ENCODE measurements at places on chromosomes 2 and 18. TPM values are rescaled to one million over a fixed set of nuclear protein-coding genes. Genes with fewer than 3 reads are reported as not detected.

The DSG1 gene
- not detected for total RNA-seq

The RUFY4 gene
- total RNA-seq = not detected

The FAM98A gene
- total RNA-seq = 178 TPM

The NEURL3 gene
- total RNA-seq = not detected

The CROCC2 gene
- total RNA-seq = not detected

GRCh38 chr2:193141998-193142397, 947.3 kb upstream of the TMEFF2 start:
- no peak for DNase-seq

- DNase-seq = no peak
Observed at GRCh38 chr2:151664520-151664919, 69.8 kb downstream of the NEB start.

DNA sequence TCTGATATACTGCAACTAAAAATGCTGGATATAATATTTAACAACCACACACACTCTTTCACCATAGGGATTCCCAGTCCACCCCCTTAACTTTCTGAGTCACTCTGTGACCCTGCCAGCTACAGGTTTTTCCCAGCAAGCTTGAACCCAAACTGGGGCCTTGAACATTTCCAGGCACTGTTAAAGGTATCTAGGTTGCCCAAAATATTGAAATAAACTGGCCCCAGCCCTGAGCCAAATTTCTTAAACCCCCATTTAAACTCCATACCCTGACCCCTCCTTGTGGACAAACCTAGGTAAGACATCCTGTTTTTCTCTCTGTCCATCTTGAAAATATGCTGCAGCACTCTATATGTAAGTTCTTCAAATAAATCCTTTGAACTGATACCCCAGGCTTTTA, 19.7 kb upstream of the DCTN1 start:
- no peak for DNase-seq

DNA sequence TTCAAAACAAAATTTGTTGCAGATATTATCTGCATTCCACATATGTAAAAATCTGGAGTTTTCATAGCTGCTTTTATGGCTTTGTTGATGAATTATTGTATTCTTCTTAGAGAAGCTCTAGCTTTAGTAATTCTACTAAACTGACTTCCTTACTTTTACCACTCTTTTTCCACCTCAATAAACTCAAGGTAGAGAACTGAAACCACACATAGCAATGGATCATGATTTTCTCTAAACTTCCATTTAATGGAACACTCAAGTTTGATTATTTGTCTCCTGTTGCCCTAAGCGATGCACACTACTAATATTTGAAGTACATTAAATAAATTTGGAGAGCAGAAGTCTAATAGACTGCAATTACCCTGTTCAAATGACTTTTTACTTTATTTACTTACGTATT, 192.0 kb downstream of the NBAS start:
- no peak for DNase-seq

DNA sequence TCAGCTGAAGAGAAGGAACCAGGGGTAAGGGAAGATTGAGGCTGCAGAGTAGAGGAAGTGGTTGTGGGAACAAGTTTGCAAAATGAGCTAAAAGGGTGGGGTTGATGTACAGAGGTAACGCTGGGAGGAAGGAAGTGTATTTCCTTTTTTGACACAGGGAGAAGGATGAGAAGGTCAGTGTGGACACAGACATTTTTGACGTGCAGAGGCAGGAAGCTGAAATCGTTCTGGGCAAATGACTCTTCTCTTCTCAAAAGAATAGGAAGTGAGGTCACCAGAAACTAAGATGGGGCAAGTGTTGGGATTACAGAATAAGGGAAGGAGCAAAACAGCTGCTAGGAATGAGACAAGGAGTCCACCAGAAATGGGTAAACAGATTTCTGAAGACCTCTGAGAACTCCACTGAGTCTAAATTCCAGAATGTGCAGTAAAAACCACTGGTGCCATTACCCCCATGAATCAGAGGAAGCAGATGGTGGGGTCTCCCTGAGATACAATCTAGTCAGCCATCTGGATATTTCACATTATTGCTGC, 20.0 kb upstream of the RNF149 start:
- peak; percentile 36 for DNase-seq

- no peak for DNase-seq
Observed at GRCh38 chr2:64853306-64853705, 135.9 kb upstream of the SLC1A4 start.
